Activated CD4-positive, alpha-beta T cell treated with anti-CD3 and anti-CD28 coated beads, Interleukin-2, amount 50 U/mL, for 16 hours (primary cell): ENCODE measurements at places on chromosomes 6 and 20.

- DNase-seq = no peak
Observed at GRCh38 chr20:32670773-32671455, 2.8 kb downstream of the C20orf203 start.

DNA sequence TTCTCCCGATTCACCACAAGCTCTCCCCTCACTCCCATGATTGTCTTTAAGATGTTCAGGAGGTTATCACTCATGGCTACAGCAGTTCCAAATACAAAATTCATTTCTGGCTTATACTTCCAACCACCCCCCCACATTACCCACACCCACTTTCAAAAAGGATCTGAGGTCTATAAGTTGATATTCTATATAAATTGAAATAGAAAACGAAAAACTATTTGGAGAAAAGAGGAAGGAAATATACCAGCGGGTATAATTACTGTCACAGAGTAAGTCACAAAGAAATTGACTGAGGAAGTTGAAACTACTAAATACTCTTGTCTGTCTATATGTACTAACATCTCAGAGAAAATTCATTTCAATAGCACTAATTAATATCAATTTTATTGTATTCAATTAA is 112.7 kb upstream of the TNFAIP3 start:
- DNase-seq = no peak

GRCh38 chr20:63657260-63657936 is 714 bp upstream of the RTEL1 start:
- DNase-seq = no peak

- no peak for DNase-seq
Observed at GRCh38 chr6:128186729-128187128, 285.9 kb upstream of the THEMIS start.

DNA sequence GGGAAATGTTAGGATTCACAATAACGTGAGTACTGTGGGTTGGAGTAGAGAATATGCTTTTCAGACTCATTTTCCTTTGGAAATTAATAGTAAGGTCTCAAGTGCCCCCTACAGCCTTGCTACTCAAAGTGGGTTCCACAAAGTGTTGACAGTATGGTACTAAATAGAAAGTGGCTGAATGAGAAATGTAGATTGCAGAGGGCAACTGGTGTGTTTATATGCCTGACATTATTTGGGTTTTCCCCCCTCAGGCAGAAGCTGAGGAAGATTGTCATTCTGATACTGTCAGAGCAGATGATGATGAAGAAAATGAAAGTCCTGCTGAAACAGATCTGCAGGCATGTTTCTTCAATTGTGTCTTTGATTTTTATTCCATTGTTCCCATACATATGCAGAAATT is 5.6 kb downstream of the FBXO9 start:
- DNase-seq = peak; percentile 76

DNA sequence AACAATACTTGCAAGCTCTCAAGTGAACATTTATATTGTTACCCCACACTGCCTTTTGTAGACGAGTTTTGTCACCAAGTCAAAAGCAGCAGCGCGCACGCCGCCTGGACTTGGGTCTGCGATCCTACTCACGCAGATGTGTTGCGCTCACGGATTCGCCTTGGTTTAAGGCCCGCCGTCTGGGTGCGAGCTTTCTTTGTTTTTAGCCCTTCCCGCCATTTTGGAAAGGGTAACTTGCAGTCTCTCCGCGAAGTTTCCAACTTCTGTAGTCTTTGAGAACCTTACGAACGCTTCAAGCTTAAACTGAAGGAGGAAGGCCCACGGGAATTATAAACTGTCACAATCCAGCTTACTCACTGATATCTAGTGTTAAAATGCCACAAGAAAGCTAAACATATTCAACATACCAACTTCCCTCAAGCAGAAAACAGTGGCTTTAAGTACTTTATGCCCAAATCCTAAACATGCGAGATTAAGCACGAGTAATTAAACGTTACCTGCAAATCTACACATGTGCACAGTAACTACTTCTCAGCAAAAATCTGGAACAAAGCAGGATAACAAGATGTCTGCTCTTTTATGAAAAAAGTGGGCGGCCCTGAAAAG is 80.4 kb upstream of the BTN3A2 start:
- DNase-seq = peak; percentile 80

- DNase-seq = no peak
Observed at GRCh38 chr6:109701774-109702173, 10.7 kb downstream of the FIG4 start.

DNA sequence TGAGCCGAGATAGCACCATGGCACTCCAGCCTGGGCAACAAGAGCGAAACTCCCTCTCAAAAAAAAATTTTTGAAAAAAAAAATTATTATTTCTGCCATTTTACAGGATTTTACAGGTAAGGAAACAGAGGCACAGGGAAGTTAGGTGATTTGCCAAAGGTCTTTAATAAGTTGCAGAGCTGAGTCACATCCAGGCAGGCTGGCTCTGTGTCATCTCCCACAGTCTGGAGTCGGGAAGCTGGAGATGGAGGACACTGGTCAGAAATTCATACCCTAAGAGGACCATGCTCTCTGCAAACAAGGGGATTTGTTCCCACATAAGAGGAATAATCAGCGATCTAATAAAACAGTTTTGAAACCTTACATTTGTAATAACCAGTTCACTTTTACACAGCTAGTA is 24.1 kb downstream of the HECA start:
- DNase-seq = no peak

DNA sequence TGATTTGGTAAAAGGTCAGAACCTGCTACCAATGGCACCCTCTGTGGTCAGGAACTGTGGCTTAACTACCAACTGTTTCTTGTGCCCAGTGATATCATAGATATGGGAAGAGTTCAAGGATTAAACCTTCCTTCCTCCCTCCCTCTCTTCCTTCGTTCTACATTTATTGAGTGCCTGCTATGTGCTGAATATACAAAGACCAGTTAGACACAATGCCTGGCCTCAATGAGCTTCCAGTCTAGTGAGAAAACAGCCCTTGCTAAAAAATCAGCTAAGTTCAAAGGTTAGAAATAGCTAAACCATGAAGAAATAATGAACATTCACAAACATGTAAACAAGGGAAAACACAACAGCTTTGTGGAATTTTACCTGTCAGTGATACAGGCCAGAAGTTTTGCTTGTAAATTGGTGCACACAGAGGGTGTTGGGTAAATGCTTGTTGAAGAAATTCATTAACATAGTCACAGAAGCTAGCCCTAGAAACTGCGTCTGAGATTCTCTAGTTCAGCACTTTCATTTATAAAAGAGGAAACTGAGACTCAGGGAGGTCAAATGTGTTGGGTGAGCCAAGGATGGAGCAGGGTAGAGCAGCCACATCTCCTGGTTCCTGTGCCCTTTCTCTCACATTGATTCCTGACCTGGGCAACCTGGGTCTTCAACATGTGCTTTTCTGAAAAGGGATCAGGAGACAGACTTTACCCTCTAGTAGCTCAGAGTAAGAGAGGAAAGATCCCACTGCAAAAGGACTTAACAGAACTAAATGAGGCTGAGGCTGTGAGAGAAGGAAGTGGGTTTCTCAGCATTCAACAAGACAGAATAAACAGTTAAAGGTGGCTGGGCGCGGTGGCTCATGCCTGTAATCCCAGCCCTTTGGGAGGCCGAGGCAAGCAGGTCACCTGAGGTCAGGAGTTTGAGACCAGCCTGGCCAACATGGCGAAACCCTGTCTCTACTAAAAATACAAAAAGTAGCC is 14.4 kb upstream of the FOXO3 start:
- no peak for DNase-seq

GRCh38 chr6:41488433-41489119 is 57.6 kb upstream of the FOXP4 start:
- DNase-seq = no peak

DNA sequence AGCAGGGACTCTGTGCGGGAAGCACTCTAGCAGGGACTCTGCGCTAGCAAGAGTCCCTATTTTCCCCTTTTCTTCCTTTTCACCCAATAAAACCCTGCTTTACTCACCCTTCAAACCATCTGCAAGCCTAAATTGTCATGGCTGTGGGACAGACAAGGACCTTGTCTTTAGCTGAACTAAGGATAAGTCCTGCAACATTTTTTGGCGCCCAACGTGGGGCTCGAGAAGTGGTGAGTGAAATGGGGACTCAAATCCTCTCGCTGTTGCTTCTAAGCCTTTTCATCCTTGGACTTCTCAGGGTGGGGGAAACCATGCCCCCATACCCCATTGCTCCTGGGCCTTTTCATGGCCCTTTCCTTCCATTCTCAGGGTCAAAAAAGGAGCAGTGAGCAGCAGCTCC is 46.4 kb downstream of the IMPG1 start:
- no peak for DNase-seq
